ENCODE measurements at places on chromosomes 12 and 14.

DNA sequence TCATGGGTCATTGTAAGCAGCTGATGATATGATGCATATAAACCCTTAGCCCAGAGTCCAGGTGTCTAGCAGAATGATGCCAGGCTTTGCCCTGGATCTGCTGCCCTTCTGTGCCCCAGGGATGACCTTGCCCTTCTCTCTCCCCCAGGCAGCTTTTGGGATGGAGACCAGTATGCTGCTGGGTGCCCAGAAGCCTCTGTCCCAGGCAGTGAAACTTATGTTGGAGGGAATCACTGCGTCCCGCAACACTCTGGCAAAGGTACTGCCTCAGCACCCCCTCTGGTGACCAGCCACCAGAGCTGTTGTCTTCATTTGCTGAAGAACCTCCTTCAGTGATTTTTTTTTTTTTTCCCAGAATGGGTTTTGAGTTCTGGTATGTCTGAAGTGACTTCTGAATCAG, 23.3 kb downstream of the CYP46A1 start:
- DNase-seq = no peak

DNA sequence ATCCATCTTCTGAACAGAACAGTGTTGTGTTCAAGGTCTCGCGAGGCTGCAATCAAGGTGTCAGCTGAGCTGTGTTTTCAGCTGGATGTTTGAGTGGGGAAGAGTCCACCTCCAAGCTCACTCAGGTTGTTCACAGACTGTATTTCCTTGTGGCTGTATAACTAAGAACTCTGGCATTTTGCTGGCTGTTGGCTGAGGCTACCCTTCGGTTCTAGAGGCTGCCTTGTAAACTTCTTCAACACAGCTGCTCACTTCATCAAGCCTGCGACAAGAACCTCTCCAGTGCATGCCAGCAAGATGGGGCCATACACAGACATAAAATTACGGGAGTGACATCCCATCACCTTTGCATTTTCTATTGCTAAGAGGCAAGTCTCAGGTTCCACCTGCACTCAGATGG, 12.7 kb downstream of the FOS start:
- no peak for DNase-seq

DNA sequence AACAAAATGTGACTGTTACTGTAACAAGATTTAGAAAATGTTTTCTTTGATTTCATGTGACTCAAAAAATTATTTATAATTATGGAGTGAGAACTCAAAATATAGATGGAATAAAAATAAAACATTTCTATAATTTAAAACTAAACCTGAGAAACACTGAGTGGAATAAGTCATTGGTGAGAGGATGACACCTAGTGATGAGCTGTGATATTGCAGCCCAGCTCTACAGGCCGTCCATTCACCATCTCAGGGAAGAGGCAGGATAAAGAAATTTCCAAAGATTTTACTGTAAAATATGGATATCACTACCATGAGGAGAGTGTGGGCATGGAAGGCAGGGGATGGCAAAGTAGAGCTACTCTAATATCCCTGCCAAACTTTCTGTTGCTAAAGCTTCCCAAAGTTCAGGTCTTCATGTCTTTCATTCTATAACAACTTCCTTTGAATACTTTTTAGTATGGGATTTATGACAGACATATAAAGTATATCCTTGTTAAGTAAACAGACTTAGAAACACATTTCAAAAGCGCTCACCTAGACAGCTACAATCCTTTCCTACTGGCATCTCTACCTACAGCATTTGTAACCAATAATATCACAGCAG, 308.0 kb downstream of the ITPR2 start:
- no peak for DNase-seq

GRCh38 chr12:132772606-132773005, 11.0 kb upstream of the ANKLE2 start:
- DNase-seq = no peak

DNA sequence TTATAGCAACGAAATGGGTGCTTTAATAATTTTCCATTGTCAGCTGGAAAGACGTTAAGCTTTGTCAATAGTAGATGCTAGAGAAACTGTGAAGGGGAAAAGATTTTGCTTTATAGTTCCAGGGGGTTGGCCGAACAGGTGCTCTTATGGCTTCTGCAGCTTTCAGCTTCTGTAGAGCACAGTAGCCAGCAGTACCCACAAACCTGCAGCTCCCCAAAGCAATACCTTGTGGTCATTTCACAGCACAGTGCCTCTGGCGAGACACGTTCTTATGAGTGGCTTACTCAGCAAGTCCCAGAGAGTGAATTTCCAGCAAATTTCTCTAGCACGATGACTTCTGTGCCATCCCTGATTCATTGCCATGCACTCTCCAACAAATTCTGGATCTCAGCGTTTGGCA, 416.3 kb upstream of the ATP2B1 start:
- no peak for DNase-seq

DNA sequence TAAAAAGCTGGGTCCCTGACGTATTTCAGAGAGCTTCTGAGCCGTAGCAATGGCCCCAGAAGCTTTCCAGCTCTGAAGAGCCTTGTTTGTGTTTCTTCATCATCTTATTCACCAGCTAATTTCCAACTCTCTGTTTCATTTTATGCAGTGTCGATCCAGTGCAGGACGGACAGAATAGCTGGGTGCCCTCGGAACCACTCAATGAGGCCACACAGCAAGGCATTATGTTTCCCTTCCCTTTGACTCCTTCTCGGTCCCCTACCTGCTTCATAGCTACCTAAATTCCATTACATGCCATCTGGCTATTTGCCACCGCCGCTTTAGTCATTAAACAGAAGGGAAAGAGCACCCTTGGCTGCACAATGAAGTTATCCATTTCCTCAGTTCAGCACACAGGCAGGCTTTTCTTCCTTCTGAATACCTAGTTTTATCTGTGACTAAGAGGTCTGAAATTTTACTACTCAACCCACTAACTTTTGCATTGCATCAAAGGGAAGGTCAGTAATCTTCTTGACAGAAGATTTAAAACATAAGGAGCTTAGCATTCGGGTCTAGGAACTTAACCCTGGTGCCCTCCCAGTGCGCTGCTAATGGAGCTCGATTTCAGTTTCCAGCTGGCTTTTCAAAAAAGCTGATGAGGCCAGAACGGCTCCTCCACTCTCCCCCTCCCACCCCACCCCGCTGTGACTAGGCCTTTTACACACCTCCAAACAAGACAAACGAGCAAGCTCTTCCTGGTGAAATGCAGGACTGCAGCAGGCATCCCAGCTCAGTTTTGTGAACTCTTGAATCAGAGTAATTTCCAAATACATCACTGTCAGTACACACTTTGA, 176.8 kb downstream of the GXYLT1 start:
- DNase-seq = no peak

DNA sequence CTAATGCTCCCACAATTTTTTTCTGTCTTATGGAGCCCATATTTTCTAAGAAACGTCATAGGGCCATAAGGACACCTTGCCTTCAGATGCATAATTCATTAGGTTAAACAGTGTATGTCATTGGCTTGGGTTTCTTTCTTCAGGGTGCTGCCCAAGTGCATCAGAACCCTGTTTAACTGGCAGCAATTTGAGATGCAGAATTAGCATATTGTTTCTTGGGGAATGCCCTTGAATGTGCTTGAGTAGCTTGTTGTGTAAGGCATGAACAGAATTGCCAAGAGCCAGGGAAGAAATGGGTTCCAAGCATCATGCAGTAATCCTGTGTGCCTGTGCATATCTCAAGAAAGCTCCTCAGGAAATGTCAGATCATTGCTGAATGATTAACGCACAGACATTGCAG, 277.2 kb downstream of the SYT1 start:
- DNase-seq = no peak

GRCh38 chr12:64864319-64864718, 39.9 kb downstream of the TBC1D30 start:
- DNase-seq = no peak

- DNase-seq = no peak
These were observed 37.9 kb upstream of the GALNT9 start for GRCh38 chr12:132367071-132367851.

- no peak for DNase-seq
These were observed 63.1 kb upstream of the SCN8A start for GRCh38 chr12:51527966-51528365.

DNA sequence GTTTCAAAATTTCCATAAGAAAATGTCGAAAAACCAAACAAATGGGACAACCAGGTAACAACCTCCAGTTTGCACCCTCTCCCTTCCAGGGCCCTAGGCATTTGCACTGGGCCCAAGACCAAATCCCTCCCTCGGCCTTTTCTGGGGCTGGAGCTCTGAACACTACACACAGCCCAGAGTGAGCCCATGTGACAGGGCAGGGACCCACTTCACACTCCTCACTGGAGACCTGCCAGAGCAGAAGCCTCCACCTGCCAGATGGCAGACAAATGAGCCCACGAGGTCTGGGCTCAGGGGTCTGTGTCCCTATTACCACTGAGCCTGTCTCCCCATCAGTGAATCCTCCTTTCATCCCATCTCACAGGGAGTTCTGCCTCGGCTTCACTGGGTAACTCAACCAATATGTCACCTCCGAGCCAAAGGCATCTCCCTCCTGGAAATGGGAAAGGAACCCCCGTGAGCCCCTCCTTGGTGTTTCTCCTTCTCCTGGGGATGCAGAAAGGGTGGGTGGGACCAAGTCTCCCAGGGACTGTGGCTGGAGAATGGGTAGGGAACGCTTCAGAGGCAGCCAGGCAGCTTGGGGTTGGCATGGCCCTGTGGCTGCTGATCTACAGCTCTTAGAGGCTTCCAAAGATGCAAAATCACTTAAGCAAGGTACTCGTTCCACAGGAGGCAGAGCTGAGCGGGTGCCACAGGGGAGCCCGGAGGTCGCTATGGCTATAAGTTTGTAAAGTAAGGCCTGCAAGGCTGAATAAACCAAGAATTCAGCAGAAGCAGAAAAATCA, 10.6 kb downstream of the VWF start:
- DNase-seq = no peak

DNA sequence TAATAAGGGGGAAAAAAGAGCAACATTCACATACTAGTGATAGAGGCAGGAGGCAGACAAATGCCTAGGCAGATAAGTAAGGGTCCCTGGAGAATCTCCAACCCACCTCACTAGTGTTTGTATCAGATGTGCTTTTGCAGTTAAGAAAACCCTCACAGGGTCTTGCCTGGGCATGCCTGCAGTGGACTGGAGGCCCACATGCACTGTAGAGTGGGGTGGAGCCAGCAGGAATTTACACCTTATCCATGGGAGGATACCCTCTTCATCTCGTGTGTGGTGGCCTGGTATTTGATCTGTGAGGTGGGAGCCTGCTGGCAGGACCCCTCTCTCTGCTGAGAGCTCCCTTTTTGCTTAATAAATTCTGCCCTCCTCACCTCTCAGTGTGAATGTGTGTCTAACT, 238.0 kb upstream of the SLC16A7 start:
- no peak for DNase-seq

GRCh38 chr14:31127690-31128089, 79.9 kb downstream of the HECTD1 start:
- DNase-seq = no peak

DNA sequence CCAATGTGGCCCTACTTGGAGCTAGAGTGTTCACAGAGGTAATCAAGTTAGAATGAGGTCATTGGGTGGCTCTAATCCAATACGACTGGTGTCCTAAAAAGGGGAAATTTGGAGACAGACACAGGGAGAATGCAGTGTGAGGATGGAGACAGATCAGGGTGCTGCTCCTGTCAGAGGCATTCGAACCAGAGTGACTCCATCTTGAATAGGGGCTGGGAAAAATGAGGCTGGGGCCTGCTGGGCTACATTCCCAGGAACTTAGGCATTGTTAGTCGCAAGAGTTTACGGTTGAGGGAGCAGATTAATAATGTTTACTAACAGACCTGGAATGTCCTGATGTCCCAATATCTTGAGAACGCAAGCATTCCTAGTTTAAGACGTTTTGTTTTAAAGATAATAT, 20.2 kb downstream of the TNFAIP2 start:
- DNase-seq = no peak

DNA sequence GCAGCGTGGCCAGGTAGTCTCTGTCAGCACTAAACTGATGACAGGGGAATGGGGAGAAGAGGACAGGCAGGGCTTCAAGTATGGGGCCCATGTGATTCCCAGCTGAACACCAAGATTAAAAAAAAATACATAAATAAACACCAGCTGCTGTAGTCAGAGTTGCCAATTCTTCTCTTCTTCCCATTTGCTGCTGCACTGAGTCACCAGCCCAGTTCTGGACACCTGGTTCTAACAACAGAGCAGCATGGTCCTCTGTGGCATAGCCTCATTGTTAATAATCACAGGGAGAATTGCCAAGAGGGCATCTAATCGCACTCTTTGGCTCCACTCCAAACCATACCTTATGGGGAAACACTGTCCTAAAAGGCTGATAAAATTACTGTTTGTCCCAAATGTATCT, 15.1 kb downstream of the PPM1H start:
- no peak for DNase-seq

DNA sequence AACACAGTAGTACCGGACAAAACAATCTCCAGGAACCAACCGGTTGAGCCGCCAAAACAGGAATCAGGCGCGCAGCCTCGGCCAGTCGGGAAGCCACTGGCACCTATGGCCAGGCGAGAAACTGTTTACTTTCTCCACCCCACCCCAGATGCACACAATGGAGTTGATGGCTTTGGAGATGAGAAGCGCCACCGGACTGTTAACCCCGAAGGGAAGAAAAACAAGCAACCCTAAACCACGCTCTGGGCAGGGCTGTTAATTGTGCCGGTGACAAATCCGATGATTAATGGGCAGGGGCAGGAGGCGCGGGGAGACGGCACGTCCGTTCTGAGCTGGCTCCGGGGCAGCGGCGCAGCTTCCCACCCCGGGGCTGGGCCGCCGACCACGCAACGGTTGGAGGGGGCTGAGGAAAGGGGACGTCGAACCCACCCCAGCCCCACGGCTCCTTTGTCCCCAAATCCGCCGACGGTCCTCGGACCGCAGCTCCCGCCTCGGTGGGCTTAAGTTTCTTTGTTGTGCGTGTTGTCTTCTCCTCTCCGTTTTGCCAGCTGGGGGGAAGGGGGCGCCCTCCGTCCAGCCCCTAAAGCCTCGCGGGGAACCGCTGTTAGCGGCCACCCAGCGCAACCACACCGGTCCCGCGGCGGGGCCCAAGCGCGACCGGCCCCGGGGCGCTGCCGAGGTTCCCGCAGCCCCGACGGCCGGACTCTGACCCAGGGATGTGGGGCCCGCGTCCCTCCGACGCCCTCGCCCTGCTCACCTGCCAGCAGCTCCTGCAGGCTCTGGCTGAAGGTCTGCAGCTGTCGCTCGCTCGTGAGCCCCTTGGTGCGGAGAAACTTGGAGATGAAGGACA, 790 bp downstream of the BTG1 start:
- DNase-seq = peak; percentile 36

GRCh38 chr12:13537623-13538022, 341.1 kb downstream of the EMP1 start:
- no peak for DNase-seq

- DNase-seq = no peak
These were observed 113.6 kb downstream of the PIWIL1 start for GRCh38 chr12:130451001-130451930.

GRCh38 chr14:64387232-64387781, 846 bp upstream of the MTHFD1 start:
- peak; percentile 1 for DNase-seq

GRCh38 chr14:104030958-104031357, 54.5 kb upstream of the ASPG start:
- no peak for DNase-seq

All from activated CD8-positive, alpha-beta memory T cell treated with anti-CD3 and anti-CD28 coated beads for 1 hour (primary cell).